ENCODE measurements at places on chromosomes 7 and 10. TPM values are rescaled to one million over a fixed set of nuclear protein-coding genes. Genes with fewer than 3 reads are reported as not detected.

- DNase-seq: no peak
These were observed 14.2 kb upstream of the RNF32 start for GRCh38 chr7:156626220-156626895.

- no peak for DNase-seq
These were observed 71.6 kb downstream of the CCDC71L start for GRCh38 chr7:106589198-106589879.

GRCh38 chr7:50589364-50589763 lies 24.2 kb upstream of the DDC start:
- no peak for DNase-seq

GRCh38 chr7:117937753-117938483 lies 64.7 kb upstream of the CTTNBP2 start:
- no peak for DNase-seq

GRCh38 chr7:143422033-143422432 lies 13.4 kb upstream of the EPHA1 start:
- no peak for DNase-seq

The ANKRD61 gene
- total RNA-seq: 0.26 TPM

GRCh38 chr7:74174606-74175082 lies 488 bp downstream of the EIF4H start:
- peak; percentile 75 for DNase-seq

The CARD11 gene
- total RNA-seq: not detected

DNA sequence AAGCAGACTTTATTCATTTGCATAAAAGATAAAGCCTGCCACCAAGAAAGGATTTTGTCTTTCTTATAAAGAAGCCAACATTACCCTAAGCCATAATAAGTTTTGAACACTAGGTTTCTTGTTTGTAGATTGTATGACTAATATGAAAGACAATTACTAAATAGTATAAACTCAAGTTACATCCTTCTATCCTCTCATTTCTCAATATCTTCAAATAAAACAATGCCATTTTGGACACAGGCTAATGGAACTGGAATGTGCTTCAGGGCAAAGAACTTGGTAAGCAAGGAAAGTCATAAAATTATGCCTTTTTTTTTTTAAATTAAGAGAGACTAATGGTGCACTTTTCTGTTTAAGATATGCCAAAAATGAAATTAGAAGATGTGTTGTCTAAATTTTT lies 137.7 kb downstream of the DKK1 start:
- DNase-seq: peak; percentile 46

DNA sequence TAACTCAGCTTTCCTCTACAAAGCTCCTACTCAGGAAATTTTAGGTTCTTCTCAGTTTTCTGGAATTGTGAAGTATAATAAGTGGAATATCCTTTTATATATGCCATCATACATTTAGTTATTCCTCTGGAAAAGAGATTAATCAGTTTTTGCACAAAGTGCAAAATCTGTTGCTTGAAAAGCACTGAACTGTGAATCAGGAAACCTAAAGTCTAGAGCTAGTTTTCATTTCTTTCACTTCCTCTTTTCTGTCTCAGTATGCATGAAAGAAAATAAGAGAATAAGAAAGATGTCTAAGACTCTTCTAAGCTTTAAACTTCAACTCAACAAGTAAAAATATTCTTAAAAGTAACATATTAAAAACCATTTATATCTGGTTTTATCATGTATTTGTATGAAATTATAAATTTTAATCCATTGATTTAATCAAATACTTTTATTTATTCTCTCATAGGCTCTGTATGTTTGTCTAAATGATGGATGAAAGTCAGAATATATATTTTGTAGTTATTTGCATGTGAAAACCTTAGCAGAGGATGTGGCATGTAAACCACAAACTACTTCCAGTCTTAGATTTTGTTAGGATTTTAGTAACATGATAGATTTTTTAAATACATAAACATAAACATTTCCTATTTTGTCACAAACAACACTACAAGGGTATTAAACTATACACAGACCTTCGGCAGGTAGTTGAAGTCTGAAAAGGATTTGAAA lies 1073.0 kb downstream of the XPNPEP1 start:
- no peak for DNase-seq

DNA sequence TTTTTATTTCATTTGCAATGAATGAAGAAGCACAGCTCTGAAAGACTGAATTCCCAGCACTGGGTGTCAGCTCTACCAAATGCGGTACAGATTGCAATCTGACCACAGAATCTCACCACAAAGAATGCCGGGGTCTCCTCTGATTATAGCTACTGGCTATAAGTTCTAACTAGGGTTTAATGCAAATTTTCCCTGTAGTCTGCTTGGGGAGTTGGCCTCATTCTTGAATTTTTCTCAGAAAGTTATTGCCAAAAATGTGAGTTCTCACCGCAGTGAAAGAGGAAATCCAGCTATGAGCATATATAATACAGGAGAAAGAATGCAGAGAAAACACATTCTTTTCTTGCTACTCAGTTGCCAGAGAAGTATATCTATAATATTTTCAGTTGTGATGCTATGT lies 1255.7 kb upstream of the LRRTM3 start:
- DNase-seq: peak; percentile 88

DNA sequence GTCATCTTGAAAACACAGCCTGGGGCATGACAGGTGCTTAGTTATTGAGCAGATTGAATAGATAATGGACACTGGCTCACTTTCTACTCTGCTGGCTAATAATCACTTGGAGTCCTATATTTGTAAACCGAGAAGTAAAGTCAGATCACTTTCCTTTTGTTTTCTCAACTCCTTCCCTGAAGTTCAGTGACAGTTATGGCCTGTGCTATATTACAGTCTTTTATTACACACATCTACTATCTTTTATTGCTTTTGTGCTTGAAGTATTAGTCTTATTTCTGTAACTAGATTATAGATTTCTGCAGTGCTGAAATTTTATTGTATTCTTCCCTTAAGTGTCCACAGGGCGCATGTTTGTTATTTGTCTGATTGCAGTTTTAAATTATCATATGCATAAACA lies 136.4 kb upstream of the TAC1 start:
- no peak for DNase-seq

GRCh38 chr7:4633012-4633411 lies 49.1 kb upstream of the FOXK1 start:
- DNase-seq: peak; percentile 48

The GLI3 gene
- 6.4 TPM for total RNA-seq

GRCh38 chr10:100186253-100187212 lies 704 bp upstream of the ERLIN1 start:
- peak; percentile 51 for DNase-seq

GRCh38 chr10:76432016-76433012 lies 1000.9 kb downstream of the LRMDA start:
- DNase-seq: peak; percentile 88

GRCh38 chr7:115145512-115145911 lies 223.6 kb downstream of the MDFIC start:
- DNase-seq: peak; percentile 13

The UCMA gene
- total RNA-seq: not detected

The GIMAP8 gene
- under 0.01 TPM for total RNA-seq

- DNase-seq: peak; percentile 81
These were observed 586.4 kb upstream of the SEMA3D start for GRCh38 chr7:85773116-85773728.
